NCI-H345 (cell line): ENCODE measurements at places on chromosomes 1 and 21.

GRCh38 chr1:101371259-101371658 is 134.4 kb downstream of the S1PR1 start:
- no peak for DNase-seq

GRCh38 chr1:113811156-113811887 is 954 bp downstream of the RSBN1 start:
- DNase-seq: peak; percentile 16

GRCh38 chr1:7116001-7116400 is 330.7 kb downstream of the CAMTA1 start:
- DNase-seq: no peak

GRCh38 chr1:27489973-27490741 is at the start of gene WASF2:
Gene WASF2, minus strand, starts transcription at chr1:27490167. Its CDS starts 61,277 bp downstream, at chr1:27428890.
- peak; percentile 98 for DNase-seq

- peak; percentile 32 for DNase-seq
Observed at GRCh38 chr21:43645136-43645891, 14.0 kb downstream of the HSF2BP start.

DNA sequence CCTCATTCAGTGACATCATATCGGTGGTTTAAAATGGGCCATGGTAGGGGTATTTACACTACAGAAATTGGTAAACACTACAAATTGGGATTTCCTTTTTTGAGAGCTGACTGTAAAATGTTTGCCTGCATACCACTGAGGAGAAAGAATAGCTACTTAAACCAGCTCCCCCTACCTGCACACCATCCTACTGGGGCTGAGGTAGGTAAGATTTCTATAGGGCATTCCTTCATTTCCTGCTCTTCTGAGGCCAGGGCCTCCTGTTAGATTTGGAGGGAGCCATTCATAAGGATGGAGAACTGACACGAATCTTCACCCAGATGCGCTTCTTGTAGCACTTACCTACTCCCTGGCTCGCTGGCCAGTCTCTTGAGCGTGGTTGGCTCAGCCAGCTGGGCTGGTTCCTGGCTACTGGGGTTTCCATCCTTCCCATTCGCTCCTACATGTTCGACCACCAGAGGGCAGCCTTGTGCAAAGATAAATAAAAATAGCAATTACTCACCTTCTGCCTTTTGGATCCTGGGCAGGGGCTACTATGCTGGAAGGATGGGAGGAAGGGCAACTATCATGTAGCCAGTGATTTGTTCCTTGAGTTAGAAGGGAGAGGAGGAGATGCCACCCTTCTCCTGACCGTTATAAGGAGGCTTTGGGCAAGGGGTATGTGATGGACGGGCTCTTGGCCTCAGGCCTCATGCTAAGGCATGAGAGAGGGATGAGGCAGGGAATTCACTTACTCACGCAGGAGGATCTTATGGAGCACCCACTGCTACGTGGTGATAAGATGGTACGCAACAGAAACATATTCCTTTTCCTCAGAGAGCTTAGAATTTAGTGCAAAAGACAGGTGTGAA is 10.7 kb downstream of the OPTC start:
- DNase-seq: peak; percentile 76

DNA sequence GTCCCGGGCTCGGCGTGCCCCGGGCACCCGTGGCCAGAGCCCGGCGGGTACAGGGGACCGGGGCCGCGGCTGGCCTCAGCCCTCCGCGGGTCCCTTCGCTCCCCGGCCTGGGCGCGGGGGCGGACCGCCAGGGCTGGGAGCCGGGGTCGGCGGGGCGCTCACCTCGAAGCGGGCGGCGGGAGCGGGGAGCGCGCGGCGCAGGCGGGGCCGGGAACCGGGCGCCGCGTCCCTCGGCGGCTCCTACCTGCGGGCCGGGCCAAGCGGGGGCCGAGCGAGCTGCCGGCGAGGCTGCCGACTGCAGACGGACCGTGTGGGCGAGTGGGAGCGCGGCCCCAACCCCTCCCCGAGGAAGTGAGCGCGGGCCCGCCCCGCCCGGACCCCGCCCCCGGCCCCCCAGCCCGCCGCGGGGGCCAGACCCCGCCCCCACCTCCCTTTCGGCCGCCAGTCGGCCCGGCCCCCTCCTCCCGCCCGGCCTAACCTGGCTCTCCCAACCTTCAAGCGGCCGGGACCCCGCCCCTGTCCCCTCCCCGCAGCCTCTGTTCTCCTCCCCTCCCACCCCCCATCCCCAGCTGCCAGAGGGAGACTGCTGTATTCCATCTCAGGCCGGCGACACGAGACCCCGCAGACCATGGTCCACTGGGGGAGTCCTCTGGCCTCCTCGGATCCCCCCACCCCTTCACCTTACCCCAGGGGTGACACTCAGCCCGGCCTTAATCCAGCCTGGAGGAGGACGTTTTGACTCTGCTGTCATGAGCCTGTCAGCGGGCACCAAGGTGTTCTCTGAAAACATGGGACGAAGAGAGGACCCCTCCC is at the start of gene FHL3:
TSS of gene FHL3 (minus strand) at position 320 of the 813 bp plus-strand sequence. CDS start 6,102 bp downstream, outside the sequence.
- DNase-seq: peak; percentile 72

DNA sequence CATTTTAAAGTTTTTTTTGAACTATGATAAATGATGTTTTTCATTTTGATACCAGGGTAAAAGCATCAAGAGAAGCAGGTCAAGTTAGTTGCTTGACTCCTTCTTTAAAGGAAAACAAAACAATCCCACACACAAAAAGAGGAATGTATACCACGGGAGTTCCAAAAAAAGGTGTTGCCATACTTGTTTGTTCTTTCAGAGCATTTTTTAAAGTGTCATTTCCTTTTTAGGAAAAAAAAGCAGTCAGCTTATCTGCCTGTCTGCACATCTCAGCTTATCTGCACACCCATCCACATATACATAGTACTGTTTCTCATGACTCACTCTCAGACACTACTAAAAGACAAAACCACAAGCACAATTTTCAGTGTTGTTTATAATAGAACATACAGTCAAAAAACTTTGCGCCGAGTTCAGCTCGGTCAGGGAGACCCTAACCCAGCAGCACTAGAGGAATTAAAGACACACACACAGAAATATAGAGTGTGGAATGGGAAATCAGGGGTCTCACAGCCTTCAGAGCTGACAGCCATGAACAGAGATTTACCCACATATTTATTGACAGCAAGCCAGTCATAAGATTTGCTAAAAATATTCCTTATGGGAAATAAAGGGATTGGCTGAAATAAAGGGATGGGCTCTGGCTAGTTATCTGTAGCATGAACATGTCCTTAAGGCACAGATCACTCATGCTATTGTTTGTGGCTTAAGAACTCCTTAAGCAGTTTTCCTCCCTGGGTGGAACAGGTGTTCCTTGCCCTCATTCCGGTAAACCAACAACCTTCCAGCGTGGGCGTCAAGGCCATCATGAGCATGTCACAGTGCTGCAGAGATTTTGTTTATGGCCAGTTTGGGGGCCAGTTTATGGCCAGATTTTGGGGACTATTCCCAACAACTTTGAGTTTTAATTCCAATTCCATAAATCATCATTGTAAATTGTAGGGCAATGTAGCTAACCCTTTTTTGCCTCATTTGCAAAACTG is 11.4 kb upstream of the MNDA start:
- no peak for DNase-seq

DNA sequence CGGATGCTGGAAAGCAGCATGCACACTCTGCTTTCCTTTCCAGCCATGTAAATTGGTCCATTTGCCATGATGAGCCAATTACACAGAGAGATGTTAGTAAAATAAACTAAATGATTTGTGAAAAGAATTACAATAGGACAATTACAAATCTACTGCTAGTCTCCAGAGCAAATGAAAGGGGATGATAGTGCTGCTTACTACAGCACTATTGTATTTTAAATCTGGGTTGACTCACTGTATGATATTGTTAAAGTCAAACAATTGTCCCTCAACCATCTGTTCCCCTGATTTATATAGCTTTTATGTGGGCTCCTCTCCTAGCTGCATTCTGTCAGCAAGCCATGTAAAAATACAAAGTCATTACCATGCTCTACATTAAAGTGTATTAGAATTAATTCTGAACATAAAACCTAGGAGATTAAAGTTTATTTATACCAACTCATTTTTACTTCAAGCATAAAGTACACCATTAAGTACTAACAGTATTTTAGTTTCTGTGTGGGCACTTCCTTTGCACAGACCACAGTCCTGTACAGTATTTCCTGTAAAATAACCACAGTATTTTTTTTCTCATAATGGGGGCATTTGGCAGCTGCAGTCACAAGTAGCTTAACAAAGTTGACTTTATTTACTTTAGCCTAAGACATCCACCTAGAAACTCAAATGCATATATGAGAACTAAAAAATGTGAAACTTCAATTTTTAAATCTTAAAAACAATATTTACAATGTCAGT is 135.8 kb downstream of the VAV3 start:
- DNase-seq: peak; percentile 4
